Stimulated activated CD4-positive, alpha-beta T cell treated with anti-CD3 and anti-CD28 coated beads, TNF-alpha, amount 100 ng/mL, for 48 hours (primary cell): ENCODE measurements at places on chromosomes 16 and 17.

GRCh38 chr16:58063377-58064076 is 38.0 kb downstream of the MMP15 start:
- DNase-seq = no peak

GRCh38 chr17:80195671-80196529 is 24.2 kb downstream of the SGSH start:
- peak; percentile 39 for DNase-seq

DNA sequence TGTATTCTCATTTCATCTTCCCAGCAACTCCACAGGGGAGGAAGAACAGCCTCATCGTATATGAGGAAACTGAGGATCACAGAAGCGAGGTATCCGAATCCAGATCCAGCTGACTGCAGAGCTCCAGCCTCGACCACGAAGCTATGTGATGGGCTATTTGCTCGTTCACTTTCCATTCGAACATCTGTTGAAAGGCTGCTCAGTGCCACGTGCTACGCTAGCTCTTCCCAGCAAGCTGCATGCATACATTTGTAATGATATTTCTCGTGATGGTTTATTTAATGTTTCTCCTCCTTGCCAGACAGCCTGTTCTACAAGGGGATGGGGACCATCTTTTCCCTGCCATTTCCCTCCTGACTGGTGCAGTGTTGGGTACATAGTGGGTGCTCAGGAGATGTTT is 48.4 kb upstream of the RCVRN start:
- DNase-seq = no peak

DNA sequence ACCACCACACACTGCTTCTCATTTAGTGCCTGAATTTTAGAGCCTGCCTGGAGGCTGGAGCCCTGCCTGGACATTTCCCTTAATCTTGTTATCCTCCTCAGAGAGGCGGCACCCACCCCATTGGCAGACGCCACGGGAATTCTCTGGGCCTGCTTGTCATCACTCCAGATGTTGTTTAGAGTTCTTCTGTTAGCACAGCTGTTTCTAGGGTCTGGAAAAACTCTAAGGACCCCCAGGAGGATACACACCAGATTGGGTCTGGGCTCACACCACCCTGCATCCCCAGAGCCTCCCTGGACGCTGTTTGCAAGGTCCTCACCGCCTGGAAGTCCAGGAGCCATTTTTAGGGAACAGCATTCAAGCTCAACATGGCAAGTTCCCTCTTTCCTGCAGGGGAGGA is 565 bp upstream of the XAF1 start:
- no peak for DNase-seq

- no peak for DNase-seq
Measured at GRCh38 chr17:75832164-75832651, 12.0 kb downstream of the UNC13D start.

DNA sequence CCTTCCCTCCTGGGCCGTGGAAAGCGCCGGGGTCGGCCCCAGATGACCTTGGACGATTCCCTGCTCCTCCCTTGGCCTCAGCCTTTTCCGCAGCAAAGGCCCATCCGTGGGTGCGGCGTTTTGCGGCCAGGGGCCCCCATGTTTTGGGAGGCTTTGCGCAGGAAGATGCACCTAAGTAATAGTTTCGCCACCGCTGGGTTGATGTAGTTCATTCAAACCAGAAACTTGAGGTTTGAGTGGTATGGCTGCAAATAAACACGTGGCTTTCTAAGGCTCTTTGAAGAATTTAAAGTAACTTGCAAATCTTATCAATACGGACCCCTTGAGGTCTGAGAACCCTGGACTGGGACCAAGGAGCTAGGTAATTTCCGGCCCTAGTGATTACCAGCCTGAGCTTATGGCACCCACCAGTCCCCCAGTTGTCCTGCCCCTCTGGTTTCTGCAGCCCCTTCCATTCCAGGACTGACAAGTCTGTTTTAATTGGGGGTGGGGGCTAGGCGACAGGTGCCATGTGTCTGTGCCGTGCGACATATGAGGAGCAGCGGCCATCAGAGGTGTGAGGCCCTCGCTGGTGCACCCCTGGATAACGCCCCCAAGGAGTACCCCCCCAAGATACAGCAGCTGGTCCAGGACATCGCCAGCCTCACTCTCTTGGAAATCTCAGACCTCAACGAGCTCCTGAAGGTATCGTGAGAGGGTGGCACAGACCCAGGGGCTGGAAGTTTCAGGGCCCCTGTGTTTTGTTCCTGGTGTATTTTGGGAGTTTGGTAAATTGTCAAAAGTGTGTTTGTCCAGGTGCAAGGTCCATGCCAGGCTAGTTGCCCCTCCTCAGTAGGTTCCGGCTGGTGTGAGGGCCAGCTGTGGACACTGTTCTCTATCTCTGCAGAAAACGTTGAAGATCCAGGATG is 834 bp downstream of the MRPL12 start:
- DNase-seq = no peak

DNA sequence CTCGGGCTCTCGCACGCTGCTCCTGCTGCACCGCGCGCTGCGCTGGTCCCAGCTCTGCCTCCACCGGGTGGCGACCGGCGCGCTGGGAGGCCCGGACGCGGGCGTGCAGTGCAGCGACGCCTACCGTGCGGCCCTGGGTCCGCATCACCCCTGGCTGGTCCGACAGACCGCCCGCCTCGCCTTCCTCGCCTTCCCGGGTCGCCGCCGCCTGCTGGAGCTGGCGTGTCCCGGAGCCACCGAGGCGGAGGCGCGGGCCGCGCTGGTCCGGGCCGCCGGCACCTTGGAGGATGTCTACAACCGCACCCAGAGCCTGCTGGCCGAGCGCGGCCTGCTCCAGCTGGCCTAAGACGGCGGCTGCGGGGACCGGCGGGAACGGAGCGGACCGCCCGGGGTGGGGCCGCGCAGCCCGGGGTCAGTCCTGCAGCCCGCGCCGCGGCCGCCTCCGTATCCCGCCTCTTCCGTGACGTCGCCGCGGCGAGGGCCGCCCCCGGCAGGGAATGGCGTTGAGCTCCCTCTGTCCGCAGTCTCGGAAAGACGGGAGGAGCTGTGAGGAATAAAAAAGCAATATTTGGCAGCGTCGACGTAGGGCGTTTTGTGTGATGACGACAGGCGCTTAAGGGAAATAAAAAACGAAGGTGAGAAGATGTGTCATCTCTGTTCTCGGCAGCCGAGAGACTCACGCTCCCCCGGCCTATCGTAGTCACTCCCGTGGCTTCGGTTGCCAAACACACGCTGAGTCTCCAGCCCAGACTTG is 1.4 kb downstream of the GLTPD2 start:
- DNase-seq = peak; percentile 61

GRCh38 chr16:1887711-1888354 is 15.9 kb upstream of the MEIOB start:
- DNase-seq = no peak

GRCh38 chr17:76953946-76954345 is 85.7 kb downstream of the MGAT5B start:
- DNase-seq = no peak

DNA sequence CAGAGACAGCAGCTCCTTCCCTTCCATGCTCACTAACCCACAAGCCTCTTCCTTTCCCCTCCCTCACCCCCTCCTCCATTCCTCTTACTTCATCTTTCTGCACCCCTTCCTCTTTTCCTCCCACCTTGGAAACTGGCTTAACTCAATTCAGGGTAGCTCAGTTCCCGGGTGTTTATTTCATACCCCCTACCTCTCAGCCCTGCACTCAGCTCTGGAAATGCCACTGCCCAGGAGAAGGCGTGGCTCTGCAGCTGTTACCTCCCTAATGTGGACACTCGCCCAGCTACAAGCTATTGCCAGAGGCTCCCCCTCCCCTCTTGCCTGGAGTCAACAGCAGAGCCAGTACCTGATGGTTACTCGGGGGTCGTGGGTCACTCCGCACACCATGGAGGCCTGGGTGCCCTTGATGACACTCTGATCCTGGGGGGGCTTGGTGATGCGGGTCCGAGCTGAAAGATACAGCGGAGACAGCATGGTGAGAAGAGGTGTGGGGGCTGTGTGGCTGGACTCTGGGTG is 118.4 kb upstream of the CDC42EP4 start:
- DNase-seq = no peak

GRCh38 chr17:82709024-82709675 is 7.4 kb upstream of the FN3KRP start:
- DNase-seq = no peak

GRCh38 chr17:61335845-61336655 is 63.6 kb upstream of the TBX2 start:
- no peak for DNase-seq

DNA sequence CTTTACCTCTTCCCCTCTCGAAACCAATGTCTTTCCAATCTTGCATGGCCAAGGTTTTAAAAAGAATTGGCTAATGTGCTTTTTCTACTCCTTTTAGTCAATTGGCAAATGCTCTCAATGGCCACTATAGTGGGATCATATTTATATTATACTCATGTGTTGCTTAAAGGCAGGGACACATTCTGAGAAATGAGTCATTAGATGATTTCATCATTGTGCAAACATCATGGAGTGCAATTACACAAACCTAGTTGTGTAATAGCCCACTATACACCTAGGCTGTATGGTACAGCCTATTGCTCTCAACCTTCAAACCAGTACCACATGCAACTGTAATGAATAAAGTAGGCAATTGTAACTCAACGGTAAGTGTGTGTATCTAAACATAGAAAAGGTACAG is 180.9 kb downstream of the HS3ST3A1 start:
- no peak for DNase-seq

DNA sequence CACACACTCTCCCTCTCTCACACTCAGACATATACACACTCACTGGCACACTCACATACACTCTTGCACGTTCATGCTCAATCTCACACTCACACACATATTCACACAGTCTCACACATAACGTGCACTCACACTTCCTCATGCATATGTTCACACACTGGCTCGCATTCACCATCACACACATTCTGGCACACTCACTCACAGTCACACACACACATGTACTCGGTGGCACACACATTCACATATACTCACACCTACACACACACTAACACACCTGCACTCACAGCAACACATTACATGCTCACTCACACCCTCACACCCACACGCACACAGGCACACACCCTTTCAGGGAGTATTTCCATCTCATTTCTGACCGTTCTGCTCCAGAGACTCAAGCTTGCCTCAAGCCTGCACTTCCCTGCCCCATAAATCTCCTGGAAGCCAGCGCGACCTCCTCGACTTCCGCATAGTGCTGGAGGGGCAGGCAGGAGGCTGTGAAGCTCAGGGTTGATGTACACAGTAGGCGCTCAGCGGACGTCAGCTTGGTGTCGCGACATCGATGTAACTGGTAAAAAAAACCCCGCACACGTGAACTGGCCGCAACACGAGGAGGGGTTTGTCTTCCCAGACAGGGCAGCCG is 66.7 kb upstream of the FOXF1 start:
- DNase-seq = no peak

DNA sequence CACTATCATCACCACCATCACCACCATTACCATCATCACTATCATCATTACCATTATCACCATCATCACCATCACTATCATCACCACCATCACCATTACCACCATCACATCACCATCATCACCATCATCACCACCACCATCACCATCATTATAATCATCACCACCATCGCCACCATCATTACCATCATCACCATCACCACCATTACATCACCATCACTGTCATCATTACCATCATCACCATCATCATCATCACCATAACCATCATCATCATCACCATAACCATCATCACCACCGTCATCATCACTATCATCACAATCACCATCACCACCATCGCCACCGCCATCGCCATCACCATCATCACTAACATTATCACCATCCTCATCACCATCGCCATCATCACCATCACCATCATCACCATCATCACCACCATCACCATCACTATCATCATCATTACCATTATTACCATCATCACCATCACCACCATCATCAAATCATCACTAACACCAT is 4.9 kb upstream of the JPH3 start:
- no peak for DNase-seq

GRCh38 chr17:337022-337420 is 15.6 kb downstream of the RPH3AL start:
- no peak for DNase-seq

DNA sequence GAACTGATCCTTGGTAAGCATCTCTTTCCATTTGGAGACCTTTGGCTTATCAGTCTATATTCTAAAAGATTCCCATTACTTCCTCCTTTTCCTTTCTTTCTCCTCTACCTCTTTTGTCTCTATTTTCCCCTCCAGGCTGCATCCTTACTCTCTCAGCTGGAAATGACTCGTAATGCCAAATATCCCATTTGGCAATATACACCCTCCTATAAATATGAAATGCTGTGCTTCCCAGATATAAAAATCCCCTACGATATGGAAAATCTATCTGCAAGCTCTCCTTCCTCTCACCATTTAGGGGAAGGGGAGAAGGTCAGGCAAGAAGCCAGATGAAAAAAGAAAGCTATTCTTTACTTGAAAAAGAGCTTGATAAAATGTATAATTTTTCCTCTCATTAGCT is 39.9 kb downstream of the XPO6 start:
- no peak for DNase-seq

GRCh38 chr17:66582373-66583111 is 252.4 kb upstream of the CACNG5 start:
- DNase-seq = no peak

- DNase-seq = no peak
Measured at GRCh38 chr16:85220125-85220839, 108.0 kb upstream of the CIBAR2 start.

GRCh38 chr17:59791603-59792457 is 84.4 kb downstream of the VMP1 start:
- DNase-seq = no peak

DNA sequence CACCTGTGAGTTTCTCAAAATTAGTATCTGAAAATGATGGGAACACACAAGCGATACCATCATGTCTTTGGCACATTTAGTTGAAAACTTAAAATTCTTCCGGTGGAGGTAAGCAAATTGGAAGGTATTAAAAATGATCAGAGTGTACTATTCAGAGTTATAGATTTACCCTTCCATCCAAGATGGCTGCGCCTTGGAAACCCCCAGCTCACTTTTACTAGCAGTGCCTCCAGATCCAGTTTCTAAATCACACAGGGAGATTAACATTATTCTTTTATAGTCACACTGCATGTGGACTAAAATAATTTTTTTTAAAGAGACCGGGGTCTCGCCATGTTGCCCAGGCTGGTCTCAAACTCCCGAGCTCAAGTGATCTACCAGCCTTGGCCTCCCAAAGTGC is 15.0 kb downstream of the PITPNC1 start:
- no peak for DNase-seq
